Skin of body (tissue), 3 donors: ENCODE measurements at places on chromosomes 2 and 18.

- DNase-seq, result no peak
These were observed 279.2 kb upstream of the DCC start for GRCh38 chr18:52060607-52061304.

GRCh38 chr18:79933765-79934164 is 17.7 kb downstream of the SLC66A2 start:
- peak; percentile 64 for DNase-seq

DNA sequence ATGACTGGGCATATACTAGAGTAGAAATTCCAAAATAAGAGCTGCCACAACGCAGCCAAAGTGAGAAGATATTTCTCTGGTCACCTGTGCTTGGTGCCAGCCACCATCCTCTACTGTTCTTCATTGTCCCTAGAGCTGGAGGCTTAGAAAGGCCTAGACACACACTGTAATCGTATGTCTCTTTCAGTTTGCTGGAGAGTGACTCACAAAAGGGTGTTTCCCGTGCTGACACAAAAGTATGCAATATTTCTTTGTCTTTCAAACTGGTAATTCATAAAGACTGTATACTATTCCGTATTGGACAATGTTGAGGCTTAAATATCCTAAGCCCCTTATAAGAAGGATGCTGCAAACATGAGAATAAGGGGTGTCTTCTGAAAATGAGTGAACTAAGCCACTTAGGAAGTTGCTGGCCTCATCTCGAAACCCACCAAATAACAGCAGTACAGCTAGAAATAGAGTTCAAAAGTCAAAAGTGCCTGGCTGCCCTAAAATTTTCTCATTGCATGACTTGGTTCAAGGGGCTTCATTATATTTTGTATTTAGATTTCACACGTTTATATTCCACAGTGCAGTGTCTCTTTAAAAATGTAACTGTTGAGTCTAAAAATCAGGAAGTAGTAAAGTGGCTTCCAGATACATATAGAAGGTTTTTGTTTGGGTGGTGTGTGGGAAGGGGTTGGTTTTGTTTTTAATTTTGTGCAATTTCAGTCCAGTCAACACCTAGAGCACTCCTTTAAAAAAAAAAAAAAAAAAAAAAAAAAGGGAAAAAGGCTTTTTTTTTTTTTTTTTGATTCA is 601.1 kb downstream of the ARHGAP15 start:
- no peak for DNase-seq

DNA sequence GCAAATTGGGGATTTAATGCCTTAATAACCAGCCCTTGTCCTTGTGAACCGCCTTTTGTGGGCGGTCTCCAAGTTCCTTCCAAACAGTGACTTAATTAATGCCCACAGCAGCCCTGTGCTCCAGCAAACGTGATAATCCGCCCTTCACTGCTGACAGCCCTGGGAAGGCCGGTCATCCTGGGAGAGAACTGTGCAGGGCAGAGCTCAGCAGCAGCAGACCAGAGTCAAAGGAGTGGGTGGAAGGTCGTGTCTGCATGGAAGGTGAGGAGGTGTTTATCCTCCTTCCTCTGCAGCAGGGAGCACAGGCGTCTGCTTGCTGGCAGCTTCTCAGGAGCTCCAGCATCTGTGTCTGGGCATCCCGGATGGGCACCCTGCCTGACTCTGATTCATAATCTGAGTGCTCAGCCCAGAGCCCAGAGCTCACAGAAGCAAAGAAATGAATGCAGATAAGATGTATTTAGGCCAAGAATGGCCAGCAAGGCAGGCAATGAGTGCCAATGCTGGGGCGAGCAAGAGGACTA is 270.0 kb upstream of the PXDN start:
- no peak for DNase-seq

DNA sequence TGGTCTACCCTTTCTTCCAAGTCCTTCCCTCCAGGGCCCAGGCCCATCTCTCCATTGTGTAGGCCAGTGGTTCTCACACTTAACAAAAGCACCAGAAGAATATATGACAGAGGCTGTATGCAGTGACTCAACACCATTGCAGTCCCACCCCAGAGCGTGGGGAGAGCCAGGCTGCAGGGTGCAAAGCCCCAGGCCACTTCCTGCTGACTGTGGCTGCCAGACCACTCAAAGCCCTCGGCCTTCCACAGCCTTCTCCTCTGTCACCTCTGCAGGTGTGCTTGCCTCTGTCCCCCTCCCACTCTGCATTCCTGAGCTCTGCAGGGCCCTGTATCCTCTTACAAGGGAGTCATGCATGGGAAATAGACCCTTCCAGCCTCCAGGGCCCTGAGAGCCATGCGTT is 40.4 kb upstream of the ARHGEF4 start:
- no peak for DNase-seq

- no peak for DNase-seq
These were observed 3.7 kb upstream of the SIX3 start for GRCh38 chr2:44937688-44938240.

GRCh38 chr2:134763164-134763710 is 44.4 kb upstream of the TMEM163 start:
- no peak for DNase-seq

DNA sequence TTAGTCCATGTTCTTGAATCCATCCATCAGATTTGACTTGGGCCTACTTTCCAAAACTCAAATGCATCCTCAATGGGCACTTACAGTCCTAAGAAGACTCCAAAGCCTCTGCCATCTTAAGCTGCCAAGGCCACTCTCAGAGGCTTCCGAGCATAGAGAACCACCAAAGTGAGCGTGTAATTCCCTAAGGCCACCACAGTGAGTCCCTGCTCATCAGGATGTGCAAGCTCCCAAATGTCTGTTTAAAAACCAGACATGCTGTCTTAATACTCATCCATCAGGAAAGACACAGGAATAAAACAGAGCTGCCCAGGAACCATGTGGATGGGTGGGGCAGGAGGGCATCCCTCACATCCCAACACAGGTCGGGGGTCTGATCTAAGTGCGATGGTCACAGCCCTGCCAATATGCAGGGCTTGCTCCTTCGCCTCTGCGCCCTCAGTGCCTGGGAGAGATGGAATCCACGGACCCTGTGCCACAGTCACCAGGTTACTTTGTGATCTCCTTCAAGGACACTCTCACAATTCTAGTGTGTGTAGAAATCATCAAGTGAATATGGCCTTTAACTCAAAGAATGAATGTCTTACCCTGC is 80.4 kb downstream of the POLR1A start:
- DNase-seq, result no peak

DNA sequence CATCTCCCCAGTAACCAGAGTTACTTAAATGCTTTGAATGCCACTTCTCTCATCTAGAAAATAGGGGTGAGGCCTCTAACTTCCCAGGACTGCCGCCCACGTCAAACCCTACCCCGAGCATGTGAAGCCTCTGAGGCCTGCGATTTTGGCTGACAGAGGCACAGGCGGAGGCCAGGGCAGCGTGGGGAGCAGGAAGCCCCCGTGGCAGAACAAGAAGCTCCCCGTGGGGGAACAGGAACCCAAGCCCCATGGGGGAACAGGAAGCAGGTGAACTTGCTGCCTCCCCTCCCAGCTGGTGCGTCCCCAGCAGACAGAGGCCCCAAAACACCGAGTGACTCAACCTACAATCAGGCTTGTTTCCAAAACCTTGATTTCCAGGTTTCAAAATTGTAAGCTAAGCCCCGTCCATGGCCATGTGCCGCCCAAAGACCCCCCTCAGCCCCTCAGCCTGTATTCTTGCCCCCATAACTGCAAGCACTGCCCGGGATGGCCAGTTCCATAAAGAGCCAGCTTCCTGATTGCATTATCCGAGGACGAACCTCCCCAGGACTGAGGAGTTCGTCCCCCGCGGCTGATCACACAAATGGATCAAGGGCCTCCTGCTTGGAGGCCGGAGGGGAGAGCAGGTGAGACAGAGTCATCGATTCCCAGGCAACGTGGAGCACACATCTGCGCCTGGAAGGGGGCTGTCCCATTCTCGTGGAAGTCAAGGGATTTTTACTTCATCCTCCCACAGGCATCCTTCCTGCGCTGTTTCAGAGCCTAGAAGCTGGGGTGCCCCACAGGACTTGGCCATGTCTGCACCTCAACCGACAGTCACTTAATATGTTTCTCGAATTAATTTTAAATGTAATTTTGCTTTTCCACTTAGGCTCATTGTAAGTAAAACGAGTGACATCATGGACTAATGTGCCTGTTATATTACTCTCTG is 36.3 kb upstream of the CTDP1 start:
- no peak for DNase-seq

GRCh38 chr18:2338601-2339000 is 232.7 kb downstream of the METTL4 start:
- no peak for DNase-seq

DNA sequence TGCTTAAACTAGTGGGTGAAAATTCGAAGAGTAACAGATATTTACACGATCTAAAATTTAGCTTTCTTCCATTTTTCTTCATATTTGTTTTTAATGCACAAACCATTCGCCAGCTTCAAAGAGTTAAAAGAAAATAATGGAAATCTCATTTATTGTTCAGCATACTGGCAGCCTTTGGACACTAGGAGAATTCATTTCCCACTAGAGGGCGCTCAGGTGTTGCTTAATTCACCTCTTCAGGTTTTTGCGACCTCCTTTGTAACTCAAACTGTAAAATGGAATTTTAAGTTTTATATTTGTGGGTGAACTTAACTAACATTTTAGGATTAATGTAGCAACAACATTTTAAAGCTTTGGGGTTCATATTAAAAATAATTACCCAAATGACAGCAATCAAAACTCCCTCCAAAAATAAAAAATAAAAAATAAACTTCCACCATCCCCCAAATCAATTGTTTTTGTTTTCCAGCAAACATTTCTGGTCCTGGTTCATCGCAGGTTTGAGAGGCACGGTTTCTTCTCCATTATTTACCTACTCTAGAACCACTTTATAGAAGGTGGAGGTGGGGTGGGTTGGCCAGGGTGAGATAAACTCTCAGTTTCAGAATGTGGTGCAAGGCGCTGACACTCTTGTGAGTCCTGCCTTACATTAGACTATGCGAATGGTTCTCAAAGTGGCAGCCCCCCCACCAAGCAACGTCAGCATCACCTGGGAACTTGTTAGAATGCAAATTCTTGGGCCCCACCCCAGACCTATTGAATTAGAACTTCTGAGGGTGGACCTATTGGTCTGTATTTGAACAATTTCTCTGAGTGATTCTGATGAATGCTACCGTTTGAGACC is 24.7 kb upstream of the PNPT1 start:
- DNase-seq, result peak; percentile 15
